Kidney epithelial cell (primary cell): ENCODE measurements at places on chromosomes 2 and 18.

DNA sequence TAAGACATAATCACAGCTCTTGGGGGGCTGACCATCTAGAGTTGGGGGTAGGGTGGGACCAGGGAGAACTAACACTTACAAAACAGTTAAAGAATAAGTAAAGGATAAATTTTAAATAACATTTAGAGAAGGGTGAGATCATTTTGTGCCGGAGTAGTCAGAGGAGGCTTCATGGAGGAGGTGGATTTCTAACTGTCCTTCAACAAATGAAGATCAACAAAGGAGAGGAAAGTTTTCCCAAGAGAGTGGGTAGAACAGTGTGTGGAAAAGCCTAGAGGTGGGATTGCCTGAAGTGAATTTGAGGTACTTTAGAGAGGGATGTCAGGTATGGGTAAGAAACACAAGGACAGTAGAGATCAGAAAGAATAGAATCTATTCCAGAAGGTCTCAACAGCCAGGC, 7.3 kb downstream of the PROKR1 start:
- no peak for DNase-seq

- peak; percentile 75 for DNase-seq
Observed at GRCh38 chr2:37676274-37676673, 4.8 kb upstream of the CDC42EP3 start.

DNA sequence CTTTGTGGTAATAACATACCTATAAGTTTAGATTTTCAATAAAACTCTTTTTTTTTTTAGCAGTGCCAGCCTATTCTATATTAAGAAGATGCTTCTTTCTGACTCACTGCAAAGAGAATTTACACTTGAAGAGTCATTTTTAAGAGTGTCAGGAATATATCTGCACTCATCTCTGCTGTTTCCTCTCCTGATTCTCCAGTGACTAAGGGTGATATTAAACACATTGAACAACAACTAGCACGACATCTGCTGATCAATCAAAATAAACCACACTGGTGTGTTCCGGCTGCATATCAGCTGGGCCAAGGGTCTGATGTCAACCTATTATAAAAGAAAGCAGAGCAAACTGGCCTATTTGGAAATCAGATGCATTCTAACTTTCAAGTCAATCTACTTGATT, 15.0 kb downstream of the RAB27B start:
- DNase-seq = no peak

DNA sequence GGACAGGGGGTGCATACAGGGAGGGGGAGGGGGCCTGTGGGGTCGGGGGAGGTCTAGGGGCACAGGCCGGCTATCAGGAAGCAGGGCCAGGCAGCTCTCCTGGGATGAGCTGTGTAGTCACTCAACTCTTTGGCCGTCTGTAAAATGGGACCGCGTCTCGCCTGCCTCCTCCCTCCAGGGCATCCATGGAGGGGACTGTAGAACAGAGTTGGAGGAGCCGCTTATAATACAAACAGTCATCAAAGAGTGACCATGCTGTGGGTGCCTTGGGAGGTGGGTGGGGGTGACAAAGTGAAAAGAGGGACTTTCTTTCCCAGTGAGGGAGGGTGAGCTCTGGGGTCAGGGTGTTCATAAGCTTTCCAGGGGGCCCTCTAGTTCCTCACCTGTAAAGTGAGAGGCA, 169.6 kb upstream of the HAAO start:
- no peak for DNase-seq

DNA sequence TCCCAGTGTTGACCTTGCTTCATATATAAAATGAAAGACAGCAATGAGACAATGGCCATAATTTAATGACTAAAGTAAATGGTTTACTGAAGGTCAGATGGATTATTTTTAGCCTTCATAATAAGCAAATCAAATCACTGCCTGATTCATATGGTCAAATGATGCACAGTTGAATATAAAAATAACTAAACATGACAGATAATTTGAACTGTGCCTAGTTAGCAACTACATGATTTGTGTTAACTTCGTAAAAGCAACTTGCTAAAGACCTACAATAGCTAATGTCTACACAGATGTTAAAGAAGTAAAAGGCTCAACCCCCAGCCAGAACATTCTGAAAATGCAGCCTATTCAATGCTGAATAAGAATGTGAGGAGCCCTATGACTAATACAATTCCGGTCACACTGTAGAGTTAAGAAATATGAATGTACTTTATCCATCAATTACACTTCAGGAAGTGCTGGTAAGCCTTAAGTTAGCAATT, 590.8 kb upstream of the CDH2 start:
- DNase-seq = peak; percentile 18
